ENCODE measurements at places on chromosomes 6 and 20.

GRCh38 chr6:2196079-2196679 is 49.2 kb downstream of the GMDS start:
- DNase-seq, result no peak

- peak; percentile 14 for DNase-seq
These were observed 677.6 kb downstream of the KIF16B start for GRCh38 chr20:15895560-15896084.

DNA sequence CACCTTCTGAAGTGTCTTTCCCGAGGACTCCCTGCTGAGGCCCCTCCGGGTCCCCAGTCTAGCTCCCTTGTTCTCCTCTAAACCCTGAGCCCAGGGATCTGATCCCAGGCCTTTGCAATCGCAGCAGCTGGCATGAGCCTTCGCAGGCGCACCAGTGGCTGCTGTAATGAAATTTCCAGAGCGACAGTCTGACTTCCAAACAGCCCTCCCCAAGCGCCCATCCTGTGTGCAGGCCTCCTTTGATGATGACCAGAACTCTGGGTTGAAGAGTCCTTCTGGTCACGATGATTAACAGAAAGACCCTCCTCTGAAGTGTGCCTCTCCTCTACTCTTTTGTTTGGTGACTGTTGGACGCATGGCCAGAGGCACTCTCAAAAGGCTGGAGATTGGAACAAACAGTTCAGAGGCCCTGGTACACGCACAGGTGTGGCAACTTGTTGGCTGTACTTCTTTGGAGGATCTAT is 89.1 kb upstream of the MPC1 start:
- DNase-seq, result no peak

- no peak for DNase-seq
These were observed 20.8 kb upstream of the CHRNA4 start for GRCh38 chr20:63381781-63382431.

GRCh38 chr6:137678451-137678850 is 184.3 kb upstream of the OLIG3 start:
- DNase-seq, result peak; percentile 56

GRCh38 chr6:33607784-33608161 is 13.3 kb upstream of the ITPR3 start:
- peak; percentile 16 for DNase-seq

GRCh38 chr6:113317891-113318574 is 539.1 kb upstream of the MARCKS start:
- DNase-seq, result no peak

- no peak for DNase-seq
These were observed 382.9 kb upstream of the CNR1 start for GRCh38 chr6:88548891-88549505.

GRCh38 chr6:113819169-113819830 is 37.8 kb upstream of the MARCKS start:
- no peak for DNase-seq

DNA sequence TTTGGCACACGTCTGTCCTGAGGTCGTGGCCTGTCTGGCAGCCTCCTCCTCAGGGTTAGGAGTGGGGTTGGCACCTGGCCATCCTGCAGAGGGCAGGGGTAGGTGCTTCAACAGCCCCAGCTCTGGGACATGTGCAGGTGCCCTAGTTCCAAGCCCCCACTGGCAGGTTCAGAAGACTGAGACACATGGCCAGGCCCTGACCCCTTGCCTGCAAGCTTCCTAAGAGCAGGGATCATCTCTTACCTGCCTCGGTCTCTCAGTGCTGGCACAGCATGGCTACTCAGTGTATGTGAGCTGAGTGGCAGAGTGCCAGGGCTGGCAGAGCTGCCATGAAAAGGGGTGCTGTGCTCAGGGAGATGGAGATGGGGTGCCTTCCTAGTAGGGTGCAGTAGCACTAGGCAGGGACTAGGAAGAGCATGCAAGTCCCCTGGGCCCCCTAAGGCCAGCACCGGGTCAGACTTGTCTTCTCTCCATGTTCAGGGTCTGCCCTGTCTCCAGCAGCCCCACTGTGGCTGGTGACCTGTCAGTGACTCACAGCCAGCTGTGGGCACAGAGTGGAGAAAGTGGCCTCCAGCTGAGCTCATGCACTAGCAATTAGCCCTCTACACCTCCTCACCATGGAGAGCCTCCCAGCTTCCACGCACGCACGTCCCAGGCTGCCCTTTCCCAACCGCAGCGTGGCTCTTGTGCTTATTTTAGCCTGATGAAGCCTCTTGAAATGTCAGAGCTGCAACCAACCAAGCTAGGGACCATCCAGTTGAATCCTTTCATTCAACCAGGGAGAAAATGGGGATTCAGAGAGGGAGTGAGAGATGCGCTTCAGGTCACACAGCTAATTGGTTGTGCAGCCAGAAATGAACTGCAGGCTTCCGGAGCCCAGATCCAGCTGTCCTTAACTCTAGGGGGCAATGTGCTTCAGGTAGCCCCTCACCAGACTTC is 116.6 kb downstream of the MRPL14 start:
- DNase-seq, result no peak

- no peak for DNase-seq
These were observed 134.3 kb downstream of the ISM1 start for GRCh38 chr20:13355411-13355810.

GRCh38 chr20:47167846-47168245 is 188.7 kb downstream of the ZMYND8 start:
- no peak for DNase-seq

- no peak for DNase-seq
These were observed 19.2 kb upstream of the RIPOR3 start for GRCh38 chr20:50710492-50711063.

DNA sequence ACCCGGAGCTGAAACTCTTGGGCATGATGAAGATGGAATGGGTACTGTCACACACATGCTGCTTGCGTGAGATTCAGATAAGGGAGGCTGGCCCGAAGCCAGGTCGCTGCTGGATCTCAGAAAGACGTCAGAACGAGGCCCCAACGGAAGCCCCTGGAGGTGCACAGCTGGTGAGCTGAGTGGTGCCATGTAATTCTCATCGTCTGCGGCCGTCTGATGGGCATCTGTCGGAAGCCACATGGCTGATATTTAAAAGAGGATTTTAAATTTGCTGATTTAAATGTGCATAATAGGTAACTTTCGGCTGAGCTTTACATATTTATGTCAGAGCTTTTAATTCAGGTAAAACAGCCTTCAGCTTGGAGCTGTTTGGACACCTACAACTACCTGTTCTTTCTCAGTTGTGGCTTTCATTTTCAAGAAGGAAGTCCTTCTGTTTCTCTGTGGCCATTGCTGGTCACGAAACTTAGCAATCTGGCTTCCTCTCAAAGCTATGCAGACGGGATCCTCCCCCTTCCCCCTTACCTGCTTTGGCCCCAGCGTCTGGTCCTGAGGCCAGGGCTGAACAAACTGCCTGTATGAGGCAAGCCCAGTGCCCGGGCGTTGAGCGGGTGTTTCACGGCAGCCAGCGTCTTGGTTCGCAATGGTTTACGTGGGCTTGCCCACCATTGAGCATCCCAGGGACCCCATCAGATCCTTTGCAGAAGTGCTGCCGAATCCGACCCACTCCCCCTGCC is 9.2 kb downstream of the SLCO4A1 start:
- DNase-seq, result peak; percentile 64

GRCh38 chr20:43916881-43917371 is 2.3 kb downstream of the TOX2 start:
- no peak for DNase-seq

DNA sequence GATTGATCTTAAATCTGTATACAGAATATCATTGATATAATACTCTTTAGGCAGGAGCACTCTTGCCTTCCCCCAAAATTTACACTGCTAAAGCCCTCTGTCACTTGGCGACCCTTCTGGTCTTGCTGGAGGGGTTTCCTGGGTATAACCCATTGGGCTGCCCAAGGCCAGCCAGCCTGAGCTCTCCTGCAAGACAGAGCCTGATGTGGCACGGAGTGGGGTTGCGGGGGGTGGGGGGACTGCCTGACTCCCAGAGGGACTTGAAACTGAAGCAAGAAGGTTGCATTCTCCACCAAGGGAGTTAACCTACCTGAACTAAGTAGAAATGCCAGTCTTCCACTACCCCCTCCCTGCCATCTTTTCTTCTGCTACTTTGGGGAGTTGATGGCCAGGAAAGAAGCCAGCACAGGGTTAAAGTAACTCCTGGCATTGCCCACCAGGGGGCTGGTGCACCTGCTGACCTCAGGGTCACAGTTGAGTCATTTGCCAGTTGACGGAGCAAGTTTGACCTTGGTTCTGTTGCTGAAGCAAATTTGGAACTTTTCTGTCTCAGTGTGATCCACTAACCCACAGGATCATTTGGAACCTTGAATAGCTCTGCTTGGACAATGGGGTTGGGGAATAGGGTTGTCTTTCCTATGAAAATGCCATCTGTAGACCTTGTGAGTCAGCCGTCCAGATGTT is 79.4 kb downstream of the ASXL1 start:
- DNase-seq, result no peak

- peak; percentile 20 for DNase-seq
These were observed 15.1 kb upstream of the PPP1R16B start for GRCh38 chr20:38790200-38791053.

DNA sequence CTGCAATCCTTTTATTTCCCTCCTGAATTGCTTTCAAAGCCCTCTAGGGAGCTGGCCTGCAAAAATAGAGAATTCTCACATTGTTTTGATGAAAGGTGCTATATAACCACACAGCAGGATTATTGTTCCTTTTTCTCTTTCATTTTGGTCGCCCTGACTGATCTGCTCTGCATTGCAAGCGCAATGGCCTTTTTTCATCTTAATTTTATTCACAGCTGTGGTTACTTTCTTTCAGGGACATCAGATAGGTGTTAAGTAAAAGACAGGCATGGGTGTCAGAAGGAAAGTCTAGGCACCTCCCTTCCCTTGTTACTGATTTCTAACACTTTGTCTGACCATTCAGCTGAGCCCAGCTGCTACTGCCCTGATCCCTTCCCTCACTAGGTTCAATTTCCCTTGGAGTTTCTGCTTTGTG is 850.5 kb upstream of the MAP3K7 start:
- DNase-seq, result no peak

- DNase-seq, result no peak
These were observed 91.0 kb downstream of the KCNQ5 start for GRCh38 chr6:72712910-72713309.

- no peak for DNase-seq
These were observed 51.7 kb downstream of the CNKSR3 start for GRCh38 chr6:154458565-154459470.

DNA sequence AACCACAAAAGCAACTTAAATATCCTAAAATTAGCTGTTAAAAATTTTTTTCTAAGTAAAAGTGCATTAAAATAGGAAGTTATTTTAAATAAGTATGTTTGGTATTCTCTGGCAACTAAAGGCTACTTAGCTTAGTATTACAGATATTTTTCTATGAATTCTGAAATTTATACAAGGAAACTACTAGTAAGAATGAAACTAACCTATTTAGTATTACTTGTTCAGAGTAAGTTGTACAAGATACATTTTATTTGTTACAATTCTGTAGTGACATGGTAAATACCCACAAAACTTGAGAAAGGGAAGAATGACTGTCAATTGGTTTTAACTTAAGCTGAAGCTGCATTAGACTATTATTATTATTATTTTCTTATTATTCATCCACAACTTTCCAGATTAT is 6.5 kb downstream of the PHIP start:
- no peak for DNase-seq

DNA sequence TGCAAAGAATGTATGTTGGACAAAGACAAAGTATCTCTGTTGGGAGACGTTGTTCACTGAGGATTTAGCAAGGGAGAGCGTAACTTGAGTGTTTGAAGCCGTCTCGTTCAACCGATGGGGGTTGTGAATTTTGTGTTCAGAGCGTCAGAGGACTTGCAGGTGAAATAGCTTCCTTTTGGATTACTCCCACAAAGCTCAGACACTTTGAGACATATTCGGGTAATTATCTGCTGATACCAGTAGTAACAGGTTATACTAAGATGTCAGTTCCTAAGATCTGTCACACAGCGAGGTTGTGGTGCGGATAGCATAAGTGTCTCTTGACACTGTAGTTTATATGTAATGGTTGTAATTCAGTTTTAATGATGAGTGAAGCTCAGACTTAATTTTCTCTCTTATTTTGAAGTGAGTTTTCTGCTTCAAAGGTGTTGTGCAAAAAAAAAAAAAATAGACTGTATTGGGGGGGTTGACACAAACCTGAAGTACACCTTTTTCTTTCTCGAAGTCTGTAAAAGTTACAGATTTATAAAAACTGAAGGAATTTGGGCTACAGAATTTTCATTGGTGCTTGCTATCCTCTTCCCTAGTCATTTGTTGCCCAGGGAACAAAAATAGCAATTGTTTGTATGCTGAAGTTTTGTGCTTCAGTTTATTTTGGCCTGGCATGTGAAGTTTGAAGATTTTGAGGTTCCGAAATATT is 1.7 kb downstream of the ASXL1 start:
- no peak for DNase-seq

GRCh38 chr6:156534594-156534993 is 242.6 kb upstream of the ARID1B start:
- no peak for DNase-seq

DNA sequence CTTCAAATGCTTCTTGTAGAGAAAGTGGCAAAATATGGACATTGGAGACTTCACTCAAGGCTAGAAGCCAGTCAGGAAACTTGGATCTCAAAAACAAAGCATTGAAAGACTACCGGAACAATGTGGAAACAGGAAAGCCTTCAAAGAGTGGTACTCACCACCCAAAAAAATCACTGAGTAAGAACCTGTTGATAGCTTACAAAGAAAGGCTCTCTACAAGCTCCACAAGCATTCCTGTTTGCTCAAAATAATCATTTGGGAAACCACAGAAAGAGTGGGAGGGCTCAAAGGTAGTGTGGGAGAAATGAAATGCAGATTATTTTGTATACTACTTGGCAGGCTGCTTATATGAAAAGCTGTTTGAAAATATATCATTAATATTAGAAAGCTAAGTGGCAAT is 9.5 kb upstream of the DST start:
- DNase-seq, result no peak

GRCh38 chr20:43536817-43537440 is 21.9 kb upstream of the SGK2 start:
- DNase-seq, result no peak

DNA sequence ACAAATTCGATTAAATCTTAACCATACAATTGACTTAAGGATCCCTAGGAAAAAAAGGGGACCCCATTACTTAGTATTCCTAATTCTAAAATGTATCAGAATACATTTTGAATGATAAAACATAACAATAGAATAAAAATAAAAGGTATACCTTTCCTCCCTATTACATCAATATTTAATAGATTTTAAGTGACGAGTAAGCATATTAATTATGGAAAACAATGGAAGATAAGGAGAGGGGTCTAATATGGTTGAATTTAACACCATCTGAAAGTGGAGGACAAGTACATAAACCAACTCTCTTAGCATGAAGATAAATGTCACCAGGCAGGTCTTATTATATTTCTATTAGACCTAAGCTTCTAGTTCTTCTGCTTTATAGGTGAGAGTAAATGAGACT is 232.1 kb downstream of the HAO1 start:
- no peak for DNase-seq

DNA sequence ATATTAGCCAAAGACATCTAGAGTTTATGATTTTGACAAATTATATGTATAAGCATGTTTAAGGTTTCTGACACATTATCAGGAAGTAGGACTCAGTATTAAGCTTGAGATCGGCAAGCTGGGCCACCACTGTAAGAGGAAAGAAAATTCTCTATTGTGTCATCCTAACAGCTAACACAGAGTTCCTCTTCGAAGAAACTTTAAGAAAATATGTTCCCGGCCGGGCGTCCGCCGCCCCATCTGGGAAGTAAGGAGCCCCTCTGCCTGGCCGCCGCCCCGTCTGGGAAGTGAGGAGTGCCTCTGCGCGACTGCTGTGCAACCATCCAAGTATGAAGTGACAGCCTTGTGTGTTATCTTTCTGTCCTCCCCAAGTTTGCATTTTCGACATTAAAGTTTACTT is 23.0 kb downstream of the USP49 start:
- DNase-seq, result no peak

- no peak for DNase-seq
These were observed 30.7 kb downstream of the CBLN4 start for GRCh38 chr20:55974491-55975202.

- no peak for DNase-seq
These were observed 120.7 kb downstream of the MTFR2 start for GRCh38 chr6:136129365-136129764.
